ENCODE measurements at places on chromosomes 6 and 20. TPM values are rescaled to one million over a fixed set of nuclear protein-coding genes. Genes with fewer than 3 reads are reported as not detected.

LAMP5 gene
- not detected for total RNA-seq

CD93 gene
- not detected for total RNA-seq

ADTRP gene
- 46.6 TPM for total RNA-seq

CST9 gene
- not detected for total RNA-seq

TBP gene
- total RNA-seq: 18.7 TPM

DNA sequence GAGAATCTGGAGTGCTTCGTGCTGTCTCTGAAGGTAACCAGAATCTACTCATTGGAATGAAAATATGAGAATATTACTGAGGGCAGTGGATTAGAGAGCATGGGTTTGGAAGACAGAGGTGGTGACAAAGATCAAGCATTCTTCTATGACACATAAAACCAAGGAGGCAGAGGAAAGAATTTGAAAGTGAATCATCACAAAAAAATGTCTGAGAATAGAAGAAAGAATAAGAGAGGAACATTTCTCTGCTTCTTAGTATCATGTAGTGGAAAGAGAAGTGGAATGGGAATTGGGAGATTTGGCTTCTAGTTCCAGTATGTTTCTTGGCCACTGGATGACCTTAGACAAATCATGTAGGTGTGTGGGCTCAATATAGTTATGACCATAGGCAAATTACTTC lies 474.0 kb downstream of the TFAP2B start:
- peak; percentile 31 for DNase-seq

- no peak for DNase-seq
Measured at GRCh38 chr6:156190270-156190669, 586.9 kb upstream of the ARID1B start.

DNA sequence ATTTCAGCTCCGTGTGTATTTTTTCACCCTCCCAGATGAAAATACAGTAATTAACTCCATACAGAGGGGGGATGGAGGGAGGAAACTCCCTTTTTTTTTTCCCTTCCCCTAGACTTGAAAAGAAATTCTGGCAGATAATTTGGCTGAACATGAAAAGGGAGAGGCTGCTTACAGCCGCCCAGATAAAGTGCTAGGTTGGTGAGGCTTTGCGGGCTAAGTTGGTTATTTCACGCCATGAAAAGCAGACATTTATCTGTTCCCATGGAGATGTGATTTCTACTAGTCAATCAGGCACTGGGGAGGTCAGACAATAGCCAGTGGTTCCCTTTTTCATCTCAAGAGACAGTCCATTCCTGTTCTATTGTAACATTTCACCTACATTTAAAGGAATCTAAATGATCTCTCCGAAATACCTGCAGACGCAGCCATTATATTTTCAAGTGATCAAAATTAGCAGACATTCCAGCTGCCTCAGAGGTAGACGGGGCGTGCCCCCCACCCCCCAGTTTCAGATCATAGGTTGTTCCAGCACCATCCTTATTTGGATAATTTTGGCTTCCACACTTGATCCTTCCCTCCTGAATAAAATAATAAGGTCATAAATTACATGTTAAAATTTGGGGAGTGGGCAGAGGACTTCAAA lies 143.9 kb upstream of the ZNF217 start:
- peak; percentile 5 for DNase-seq

DNA sequence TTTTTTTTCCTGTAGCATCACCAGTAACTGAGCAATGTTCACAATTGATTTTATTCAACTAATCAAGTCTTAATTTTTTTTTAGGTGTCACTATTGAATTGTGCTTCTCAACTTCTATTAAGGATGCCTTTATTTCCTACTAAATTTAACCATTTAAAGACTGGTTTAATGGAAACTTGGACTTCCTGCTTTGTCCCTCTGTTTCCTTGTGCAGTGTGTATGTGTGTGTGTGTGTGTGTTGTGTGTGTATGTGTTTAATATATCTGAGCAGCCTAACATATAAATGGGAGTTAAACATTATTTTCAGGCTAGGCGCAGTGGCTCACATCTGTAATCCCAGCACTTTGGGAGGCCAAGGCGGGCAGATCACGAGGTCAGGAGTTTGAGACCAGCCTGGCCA lies 1.8 kb downstream of the SERPINB6 start:
- DNase-seq: no peak

GRCh38 chr20:35877611-35878010 lies 76.7 kb downstream of the SCAND1 start:
- DNase-seq: no peak

GRCh38 chr6:165110860-165111259 lies 198.5 kb downstream of the C6orf118 start:
- DNase-seq: no peak

DNA sequence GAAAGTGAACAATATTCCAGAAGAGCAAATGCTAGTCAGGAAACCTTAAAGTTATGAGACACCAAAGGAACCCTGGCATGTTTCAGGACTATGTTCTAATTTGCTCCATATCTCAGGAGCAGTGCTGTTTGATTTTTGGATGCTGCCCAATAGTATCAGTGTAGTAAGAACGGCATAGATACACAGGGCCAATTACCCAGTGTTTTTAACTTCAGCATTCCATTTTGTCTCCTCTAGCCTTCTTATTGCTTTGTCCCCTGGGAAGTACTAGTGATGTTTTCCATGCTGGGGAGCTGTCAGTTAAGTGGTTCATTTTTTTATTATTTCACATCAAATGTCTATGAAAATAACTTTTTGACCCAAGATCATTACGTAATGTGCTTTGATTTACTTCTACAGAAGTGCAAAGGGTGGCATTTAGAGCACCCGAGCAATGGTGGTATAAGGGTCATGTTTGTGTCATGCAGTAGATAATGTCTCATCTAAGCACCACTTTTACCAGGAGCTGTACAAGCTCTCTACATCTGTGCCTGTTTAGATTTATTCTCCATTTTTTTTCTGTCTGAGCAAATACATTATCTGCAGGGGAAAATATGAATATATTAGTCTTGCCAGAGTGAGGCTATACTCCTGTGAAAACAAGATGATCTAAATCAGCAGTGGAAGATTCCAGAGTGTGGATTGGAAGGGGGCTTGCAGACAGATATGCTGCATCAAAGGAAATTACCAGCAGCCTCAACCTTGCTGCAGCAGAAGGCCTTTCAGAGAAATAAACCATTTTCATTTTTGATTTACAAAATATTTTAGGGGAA lies 198.8 kb upstream of the OPRM1 start:
- DNase-seq: no peak

DNA sequence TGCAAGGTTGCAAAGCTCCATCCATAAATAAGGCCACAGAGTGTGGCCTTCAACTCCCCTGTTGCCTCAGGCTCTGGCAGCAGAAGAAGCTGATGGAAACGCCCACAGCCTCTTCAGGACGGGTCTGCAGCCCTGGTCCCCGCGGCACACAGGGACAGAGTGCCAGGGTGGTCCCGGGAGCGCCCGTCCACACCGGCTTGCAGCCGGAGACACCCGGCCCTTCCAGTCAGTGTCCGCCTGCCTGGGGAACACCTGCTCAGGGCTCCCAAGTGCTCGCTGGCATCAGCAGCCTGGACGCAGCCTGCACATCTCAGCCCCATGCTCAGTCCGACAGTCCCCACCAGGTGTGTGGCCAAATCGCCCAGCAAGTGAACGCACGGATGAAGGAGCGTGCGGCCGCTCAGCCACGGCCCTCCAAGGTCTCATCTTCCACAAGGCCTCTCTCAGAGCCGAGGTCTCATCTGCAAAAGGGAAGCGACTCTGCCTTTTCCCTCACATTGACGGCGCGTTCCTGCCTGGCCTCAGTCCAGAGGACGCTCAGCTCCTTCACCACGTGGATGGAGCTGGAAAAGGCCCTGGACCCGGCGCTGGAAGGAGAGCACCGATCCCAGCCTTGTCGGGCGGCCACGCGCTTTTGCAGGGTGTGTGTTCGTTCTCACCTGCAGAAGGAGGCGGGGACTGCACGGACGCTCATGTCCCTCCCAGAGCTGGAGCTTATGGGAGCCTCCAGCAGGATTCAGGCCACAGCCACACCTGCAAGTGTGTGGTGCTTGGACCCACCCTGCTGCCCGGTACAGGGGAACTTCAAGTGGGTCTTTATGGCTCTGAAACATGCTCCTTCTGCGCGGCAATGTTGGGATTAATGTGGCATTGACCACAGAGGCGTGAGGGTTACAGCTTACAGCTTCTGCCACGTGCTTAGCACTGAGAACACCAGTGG lies 180.4 kb downstream of the DLL1 start:
- DNase-seq: no peak

- DNase-seq: peak; percentile 64
Measured at GRCh38 chr6:109002051-109002697, 92.5 kb downstream of the SESN1 start.

GRCh38 chr6:137903933-137904821 lies 37.1 kb downstream of the TNFAIP3 start:
- peak; percentile 55 for DNase-seq

GRCh38 chr6:160029525-160029924 lies 60.6 kb downstream of the IGF2R start:
- DNase-seq: no peak
